Epithelial cell of proximal tubule (primary cell): ENCODE measurements at places on chromosomes 1 and 21.

DNA sequence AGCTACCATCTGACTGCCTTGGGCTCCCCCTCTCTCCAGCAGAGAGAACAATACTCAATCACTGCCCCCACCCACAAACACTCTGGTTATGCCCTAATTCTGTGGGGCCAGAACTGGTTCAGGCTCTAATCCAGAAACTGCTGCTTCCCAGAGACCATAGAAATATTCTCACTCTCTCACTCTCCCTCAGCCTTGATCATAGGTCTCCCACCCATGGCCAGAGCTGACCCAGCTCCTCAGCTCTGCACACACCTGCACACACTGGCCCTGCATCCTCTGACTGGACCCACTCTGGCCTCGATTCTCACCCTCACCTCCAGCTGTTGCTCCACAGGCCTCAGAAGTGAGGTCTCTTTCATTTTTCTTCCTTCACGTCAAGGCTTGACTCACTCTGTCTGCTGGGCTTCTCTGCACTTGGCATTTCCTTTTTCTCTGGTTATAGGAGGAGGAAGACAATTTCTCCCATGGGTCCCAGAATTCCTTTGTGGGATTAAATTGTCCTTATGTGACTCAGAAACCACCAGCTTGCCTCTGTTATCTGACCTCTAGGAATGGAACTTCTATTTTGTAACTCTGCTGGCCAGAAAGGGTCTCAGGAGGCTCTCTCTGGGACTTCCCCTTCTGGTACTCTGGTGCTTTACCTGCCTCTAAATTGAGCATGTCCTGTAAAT lies 15.6 kb upstream of the ZMYM6 start:
- DNase-seq: peak; percentile 73

GRCh38 chr1:244760471-244760870 lies 75.0 kb upstream of the COX20 start:
- no peak for DNase-seq

- DNase-seq: no peak
Measured at GRCh38 chr1:177820213-177820612, 149.6 kb downstream of the SEC16B start.

DNA sequence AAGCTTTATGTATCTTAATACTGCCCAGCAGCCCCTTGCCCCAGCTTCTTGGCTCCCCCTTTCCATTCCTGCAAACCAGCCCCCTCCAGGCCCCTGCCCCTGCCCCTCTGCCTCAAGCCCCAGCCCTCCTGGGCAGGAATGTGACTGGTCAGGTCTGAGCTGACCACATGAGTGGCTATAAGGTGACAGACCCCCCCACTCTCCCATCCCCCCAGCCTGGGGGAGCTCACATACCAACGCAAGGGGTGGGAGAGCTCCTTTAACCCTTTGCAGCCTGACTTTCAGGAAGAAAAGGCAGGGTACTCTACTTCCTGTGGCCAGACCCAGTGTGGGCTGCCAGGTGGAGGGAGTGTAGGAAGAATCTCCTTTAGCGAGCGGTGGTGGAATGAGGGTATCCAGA lies 33.2 kb downstream of the AHDC1 start:
- no peak for DNase-seq

GRCh38 chr1:55323760-55324159 lies 108.6 kb upstream of the USP24 start:
- no peak for DNase-seq

GRCh38 chr1:160070243-160071163 lies 543 bp upstream of the KCNJ10 start:
- DNase-seq: no peak
